ENCODE measurements at places on chromosomes 1 and 21.

- no peak for DNase-seq
Observed at GRCh38 chr21:45386728-45387371, 18.1 kb upstream of the COL18A1 start.

GRCh38 chr1:26618561-26618960 lies 77.3 kb upstream of the ARID1A start:
- DNase-seq = no peak

DNA sequence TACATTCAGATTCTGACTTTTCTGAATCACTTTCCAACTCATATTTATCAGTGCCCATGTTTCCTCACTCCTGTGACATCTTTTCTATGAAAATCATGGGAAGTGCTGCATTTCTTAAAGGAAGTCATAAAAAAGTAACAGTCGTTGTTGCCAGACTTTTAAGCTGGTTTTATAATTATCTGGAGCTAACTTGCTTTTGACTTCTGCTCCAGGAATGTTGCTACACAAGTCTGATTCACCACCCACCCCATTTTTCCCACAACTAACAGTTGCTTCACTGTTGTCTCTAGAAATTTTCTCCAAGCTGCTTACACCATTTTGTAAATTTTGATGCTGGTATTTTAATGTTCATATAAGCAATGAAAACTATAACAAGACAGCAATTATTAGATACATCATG lies 12.2 kb downstream of the FCRLB start:
- DNase-seq = no peak

DNA sequence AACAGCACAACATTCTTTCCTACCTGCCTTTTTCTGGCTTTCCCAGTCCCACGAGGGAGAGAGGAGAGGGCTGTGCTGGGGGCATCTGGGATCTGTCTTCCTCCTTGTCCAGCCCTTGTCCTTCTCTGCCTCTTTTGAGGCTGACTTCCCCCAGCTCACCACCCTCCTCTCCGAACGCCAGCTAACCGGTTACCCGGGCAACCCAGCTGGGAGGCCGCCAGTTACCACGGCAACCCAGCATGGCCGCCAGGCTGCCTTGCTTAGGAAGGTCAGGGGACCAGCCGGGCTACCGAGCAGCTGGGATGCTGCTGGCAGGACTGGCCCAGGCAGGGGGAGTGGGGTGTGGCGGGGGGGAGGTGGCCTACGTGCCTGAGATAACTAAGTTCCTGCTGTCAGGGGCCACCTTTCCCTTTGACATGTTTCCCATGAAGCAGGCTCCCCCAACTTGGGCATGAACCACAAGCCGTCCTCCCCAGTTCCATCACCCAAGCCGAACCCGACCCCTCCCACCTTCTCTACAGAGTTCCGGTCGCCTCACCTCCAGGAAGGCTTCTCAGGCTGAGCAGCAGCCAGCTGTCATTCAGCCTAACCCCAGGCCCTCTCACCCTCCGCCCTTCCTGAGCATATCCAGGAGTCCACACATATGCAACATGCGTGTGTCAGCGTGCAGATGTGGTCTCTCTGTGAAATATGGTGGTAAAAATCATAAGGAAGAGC lies 8.7 kb downstream of the PLEKHA6 start:
- DNase-seq = peak; percentile 85

DNA sequence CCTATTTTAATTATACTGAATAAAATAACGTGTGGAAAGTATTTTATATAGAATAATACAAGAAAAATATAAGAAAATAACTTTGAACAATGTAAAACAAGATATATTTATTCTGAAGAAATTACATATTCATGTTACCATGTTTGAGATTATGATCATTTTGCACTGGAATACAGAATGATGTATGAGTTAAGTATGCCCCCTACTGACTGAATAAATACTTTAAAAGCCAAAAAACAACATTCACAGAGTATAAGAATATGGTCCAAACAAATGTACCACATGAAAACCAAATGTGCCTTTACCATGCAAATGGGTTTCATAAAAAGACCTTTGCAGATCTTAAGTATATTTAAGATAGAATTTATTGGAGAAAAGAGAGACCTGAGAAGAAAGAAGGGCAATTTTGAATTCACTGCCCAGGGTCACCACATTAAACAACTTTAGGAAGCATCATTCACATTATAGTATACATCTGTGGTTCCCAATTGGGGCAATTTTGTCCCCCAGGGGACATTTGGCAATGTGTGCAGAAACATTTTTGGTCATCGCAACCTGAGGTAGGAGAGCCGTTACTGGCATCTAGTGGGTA lies 136.6 kb upstream of the GFI1 start:
- DNase-seq = no peak

GRCh38 chr1:21952786-21953520 lies 15.8 kb upstream of the HSPG2 start:
- no peak for DNase-seq

DNA sequence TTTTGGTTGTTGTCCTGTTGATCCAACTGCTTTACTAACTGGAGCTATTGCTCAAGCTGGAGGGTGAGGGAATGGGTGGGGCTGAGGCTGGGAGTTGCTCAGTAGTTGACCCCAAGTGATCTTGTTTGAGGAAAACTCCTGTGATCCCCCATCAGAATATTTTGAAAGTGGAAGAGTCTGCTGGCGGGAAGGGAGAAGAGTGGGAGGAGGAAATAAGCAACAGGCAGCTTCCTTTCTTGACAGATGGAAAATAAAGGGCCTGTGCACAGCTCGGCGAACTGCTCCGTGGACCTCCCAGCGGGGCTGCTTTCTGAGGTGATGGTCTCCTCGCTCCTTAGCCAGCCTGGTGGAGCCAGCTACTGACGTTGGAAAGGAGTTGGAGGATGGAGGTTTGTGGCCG lies 199.1 kb upstream of the LMO4 start:
- DNase-seq = no peak

GRCh38 chr1:32681509-32681908 lies 21.1 kb downstream of the SYNC start:
- DNase-seq = no peak

DNA sequence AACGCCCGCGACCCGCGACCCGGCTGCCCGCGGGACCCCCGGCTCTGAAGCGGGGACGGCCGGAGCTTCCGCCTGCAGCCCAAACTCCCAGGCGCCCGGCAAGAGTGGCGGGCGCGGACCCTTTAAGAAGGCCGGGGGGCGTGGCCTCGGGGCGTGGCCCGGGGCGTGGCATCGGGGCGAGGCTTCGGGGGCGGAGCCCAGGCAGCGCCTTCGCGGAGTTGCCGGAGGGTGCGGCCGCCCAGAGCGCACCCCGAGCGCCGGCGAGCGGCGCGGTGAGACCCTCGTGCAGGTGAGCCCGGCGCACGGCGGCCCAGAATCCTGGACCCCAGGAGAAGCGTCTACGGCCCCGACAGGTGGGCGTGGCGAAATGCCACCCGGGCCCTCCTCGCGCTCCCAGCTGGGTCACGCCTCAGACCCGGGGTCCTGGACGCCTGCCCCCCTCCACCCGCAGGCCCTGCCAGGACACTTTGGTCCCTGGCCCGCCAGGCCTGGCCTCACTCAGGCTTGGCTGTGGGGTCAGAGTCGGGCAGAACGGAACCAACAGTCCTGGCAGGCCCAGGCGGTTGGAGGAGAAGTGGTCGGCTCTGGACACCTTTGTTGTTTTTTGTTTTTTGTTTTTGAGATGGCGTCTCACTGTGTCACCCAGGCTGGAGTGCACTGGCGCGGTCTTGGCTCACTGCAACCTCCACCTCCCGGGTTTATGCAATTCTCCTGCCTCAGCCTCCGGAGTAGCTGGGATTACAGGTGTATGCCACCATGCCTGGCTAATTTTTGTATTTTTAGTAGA lies 14.4 kb downstream of the RNF223 start:
- DNase-seq = peak; percentile 88

GRCh38 chr1:32303358-32303757 lies 11.5 kb downstream of the HDAC1 start:
- no peak for DNase-seq

DNA sequence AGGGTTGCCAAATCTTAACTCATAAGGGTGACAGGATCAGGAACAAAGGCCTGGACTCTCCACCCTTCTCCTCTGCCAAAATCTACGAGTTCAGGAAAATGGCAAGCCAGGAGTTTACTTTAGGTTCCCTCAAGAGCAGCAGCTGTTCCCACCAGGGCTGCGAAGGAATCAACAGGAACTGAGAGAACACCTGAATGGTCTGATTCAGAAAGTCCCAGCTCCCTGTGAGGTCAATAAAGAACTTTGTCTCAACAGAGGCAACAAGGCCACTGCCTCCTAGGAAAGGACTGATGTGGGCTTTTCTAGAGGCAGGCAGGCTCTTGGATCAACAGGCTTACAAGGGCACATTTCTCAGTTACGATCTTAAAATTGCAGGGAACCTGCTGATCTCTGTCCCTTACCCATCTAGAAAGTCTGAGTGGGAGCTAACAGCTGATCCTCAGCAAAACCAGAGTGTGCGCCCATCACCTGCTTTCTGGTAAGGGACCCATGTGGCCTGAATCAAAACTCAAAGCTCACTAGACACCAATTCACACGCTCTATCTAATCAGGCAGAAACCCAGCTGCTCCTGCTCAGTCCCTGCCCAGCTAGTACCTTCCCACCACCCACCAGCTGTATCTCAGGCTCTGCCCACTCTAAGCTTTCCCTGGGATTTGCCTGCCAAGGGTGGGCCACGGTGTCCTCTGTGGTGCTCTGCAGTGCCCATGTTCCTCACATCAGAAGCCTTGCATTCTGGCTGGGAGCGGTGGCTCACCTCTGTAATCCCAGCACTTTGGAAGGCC lies 83.1 kb downstream of the CAPZB start:
- DNase-seq = no peak
